ENCODE measurements at places on chromosomes 6 and 20.
A peak's percentile ranks its signal among the peaks of the same experiment; 100 is the strongest.

DNA sequence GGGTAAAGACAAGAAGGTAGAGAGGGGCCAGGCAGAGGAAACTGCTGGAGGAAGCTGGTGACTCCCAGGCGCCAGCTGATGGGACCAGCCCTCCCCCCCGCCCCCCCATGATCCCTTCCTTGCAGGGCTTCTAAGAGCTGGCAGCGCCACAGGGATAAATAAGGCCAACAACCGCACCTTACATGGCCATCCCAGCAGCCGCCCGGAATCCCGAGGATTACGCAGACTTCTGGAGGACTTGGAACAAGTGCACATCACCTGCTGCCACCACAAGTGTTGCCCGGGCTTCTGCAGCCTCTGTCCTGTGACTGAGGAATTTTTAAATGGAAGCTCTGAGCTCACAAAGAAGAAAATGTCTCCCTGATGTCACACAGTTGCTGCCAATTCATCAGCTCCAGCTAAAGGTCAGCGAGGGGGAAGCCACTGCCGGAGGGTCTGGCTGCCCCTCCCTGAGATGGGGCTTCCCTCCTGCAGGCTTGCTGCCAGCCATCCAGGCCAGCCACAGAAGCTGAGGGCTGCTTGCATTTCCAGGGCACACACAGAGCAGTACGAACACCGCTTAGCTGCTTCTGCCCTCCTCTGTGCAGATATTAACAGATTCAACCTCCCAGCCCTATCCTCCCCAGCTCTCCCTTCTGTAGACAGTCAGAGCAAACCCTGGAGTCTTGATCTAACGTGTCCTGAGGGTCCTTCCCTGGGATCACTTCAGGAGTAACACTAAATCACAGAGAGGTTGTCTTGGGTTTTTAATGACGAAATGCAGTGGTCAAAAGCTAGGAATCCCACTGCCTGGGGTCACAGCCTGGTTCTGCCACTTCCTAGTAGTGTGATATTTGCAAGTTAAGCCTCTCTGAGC is 38.6 kb upstream of the PIM1 start:
- no peak for DNase-seq

DNA sequence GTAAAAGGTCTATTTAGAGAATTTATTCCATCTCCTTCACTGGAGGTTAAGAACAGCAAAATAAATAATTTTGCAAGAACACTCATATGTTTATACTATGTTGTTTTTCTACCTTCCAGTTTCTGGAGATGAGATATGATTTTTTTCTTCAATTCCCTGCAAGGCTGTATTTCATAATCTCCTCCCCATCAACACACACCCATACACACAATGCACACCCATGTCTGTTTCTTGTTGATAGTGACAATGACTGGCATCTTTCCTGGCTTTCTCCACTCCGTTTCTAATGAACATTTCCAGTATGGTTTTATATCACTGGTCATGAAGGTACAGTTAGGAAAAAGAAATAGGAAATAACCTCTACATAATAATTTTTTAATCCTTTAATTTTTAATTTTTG is 202.1 kb downstream of the ARHGAP18 start:
- no peak for DNase-seq

DNA sequence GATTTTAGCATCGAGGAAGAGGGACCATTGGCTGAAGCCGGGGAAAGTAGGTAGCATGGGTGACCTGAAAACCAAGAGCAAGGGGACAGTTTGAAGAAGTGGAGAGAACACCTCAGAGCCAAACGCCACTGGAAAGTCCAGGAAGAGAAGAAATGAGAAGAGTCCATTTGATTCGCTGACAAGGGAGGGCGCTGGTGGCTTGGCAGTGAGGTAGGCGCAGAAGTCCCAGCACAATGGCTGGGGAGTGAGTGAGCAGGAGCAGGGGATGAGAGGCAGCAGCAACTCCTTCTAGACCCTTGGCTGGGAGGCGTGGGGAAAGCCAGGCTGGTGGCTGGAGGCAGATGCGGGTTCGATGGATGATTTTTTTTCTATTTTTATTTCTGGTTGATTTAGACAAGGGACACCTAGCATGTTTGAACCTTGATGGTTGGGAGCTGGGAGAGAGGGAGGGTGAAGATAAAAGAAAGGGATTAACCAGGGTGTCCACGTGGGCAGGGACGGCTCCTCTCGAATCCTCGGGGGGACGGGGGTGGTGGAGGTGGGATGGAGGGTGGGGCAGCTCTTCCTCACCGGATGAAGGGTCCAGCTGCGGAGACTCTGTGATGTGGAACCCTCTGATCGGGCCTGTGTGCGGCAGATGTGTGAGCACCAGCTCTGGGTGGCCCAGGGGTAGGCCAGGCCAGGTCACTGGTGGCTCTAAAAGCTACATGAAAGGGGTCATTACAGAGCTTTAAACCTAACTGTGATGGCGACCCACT is 164.2 kb downstream of the NFATC2 start:
- DNase-seq = peak; percentile 39

- DNase-seq = no peak
Measured at GRCh38 chr6:133247581-133247980, 6.4 kb downstream of the EYA4 start.

All from activated CD4-positive, alpha-beta T cell treated with anti-CD3 and anti-CD28 coated beads, Interleukin-10, Interleukin-2, amounts not matched to agents 100 ng/mL and 50 ng/mL, durations not matched to agents 16 hours and 8 hours (primary cell).